ENCODE measurements at places on chromosomes 1 and 21.

DNA sequence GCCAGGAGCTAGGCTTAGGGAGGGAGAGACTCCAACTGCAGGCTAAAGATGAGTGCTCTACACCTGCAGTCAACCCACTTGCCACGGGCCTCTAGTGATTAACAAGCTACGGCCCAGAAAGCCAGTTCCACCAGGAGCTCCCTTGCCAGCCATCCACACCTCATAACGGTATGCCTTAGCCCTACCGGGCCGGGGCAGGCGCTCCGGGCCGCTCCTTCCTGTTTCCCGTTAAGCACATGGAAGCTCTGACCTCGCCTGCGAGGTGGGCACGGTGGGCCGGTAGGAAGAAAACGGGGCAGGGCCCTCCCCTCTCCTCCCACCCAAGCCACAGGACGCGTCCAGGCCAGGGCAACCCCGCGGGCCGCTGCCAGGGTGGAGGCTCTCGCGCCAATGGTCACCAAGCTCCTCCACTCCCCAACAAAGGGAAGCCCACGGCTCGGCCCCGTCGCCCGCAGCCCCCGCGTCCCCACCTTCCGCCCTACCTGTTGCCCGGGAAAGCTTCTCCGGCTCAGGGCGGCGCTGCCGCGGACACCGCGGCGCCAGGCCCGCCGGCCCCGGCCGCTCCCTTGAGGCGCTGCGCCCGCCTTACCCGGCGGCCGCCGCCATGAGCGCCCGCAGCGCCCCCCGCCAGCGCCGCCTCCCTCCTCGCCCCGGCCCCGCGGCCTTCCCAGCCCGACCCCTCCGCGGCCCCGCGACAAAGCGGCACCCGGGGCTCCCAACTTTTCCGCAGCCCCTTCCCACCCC lies 627 bp downstream of the CERS2 start:
- DNase-seq, result peak; percentile 74

- DNase-seq, result no peak
These were observed 455.2 kb downstream of the PTPRU start for GRCh38 chr1:29691499-29691898.

- no peak for DNase-seq
These were observed 7.3 kb upstream of the DHCR24 start for GRCh38 chr1:54894271-54894670.

DNA sequence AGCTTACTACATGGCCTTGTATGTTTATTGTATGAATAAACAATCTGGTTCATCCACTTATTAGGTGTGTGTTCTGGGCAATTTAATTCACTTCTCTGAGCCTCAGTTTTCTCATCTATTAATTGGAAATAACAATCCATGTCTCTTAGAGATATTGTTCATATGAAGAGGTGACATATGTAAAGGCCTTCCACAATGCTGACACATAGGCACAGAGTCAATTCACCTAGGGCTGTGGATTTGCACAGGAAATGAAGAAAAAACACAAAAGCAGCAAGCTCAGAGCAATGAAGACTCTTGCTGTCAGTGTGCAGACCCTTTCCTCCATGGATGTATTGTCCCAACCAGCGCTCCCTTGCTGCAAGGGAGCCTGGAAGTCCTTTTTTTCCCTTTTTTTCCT lies 195.2 kb upstream of the CAMK1G start:
- DNase-seq, result no peak

DNA sequence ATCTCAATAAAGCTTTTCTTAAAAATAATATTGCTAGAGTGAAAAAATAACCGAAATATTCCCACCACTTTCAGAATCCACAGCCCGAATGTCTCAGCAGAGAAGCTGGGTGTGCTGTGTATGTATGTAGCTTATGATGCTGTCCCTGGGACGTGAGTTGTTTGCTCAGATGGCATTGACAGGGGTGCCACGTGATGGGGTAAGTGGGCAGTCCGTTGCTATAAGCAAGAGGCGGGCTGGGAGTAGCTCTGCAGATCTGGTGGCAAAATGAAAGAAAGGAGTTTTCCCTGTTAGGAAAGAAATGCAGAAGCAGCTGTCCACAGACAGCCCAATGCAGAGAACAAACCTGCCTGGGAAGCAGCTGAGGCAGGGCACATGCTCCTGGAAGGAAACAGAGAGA lies 3.8 kb upstream of the FAM20B start:
- no peak for DNase-seq

DNA sequence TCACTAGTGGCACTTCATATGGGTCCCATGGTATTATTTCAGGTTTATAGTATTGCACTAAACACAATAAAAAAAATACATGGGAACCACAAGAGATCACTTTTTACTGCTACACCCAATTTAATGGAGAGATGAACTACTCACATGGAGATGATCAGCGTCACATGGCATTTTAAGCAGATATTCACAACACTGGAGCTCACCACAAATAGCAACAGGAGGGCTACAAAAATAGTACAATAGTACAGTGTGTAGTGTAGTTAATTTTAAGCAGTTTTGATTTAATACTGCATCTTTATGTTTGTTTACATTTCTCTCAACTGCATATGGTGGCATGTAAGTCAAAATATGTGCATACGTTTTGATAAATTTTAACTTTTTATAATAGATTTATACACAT lies 31.0 kb downstream of the SNX7 start:
- no peak for DNase-seq

DNA sequence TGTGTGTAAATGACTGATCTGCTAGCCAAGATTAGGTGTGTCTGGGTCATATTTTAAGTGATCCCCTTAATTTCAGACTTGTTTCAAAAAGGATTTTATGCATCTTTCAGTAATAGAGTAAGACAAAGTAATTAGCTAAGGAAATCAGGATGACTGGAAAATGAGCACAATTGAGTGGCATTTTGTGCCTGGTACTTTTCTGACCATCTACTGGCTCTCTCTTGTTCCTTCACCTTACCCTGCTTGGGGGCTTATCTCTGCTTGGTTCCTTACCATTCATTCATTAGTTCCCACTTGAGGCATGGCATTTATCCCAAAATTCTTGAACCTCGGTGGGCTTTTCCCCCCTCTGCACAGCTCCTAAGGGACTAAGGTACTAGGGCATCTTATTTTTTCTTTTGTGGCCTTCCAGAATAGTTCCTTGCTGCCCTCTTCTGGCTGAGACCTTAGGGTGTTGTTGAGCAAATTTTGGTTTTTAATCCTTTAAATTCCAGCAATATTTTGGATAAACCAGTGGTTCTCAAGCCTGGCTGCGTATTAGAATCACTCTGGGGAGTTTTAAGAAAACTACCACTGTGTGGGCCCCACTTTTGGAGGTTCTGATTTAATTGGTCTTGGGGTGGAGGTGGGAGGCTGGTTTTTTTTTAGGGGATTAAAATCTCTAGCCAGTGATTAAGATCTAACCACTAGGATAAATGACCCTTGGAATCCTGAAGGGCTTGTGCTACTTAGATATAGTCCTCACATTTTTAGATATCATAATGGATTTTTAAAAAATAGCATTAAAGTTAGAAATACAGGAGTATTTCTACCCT lies 50.8 kb downstream of the HS2ST1 start:
- DNase-seq, result peak; percentile 61

- no peak for DNase-seq
These were observed 58.5 kb downstream of the FGGY start for GRCh38 chr1:59355361-59355760.

DNA sequence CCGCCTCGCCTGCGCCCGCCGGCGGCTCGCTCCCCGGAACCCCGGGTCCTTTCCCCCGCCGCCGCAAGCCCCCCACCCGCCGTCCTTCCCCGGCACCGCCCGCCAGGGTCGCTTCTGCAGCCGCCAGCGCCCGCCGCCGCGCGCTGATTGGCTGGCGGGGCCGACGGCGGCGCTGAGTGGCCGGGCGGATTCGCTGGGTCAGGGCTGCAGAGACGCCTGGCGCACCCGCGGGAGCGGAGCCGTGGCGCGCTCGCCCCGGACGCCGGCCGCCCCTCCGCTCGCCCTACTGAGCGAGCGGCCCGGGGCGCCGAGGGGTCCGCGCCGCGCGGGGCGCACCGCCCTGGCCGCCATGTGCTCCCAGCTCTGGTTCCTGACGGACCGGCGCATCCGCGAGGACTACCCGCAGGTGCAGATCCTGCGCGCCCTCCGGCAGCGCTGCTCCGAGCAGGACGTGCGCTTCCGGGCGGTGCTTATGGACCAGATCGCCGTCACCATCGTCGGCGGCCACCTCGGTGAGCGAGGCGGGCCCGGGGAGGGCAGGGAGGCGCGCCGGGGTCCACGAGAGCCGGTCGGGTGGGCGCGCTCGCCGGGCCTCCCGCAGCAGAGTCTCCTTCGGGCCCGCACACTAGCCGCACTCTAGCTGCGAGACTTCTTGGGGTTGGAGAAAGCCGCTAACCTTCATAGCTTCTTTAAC lies at the start of gene RIMKLA:
RIMKLA (plus strand) TSS at position 207 of the 694 bp plus-strand sequence; CDS start at position 350, 143 bp downstream.
- peak; percentile 88 for DNase-seq

GRCh38 chr1:42461196-42461595 lies 1.9 kb upstream of the CCDC30 start:
- no peak for DNase-seq

- DNase-seq, result peak; percentile 54
These were observed 29.7 kb downstream of the PBX1 start for GRCh38 chr1:164588516-164589341.

DNA sequence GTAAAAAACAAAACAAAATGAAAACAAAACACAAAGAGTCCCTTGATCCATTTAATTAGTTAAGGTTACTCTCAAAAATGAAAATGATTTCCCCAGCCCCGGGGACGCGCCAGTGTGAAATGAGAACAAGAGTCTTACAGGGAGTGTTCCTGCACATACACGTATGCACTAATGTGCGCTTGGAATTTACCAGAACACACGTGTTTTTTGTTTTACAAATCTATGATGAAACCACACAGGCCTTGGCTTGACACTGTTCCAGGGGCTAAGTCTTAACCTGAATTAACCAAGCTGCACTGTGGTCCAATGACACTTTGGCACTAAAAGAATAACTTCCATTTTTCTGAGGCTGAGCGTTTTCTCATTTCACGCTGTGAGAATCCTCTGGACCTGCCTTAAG lies 63.7 kb downstream of the SLC45A1 start:
- DNase-seq, result no peak

DNA sequence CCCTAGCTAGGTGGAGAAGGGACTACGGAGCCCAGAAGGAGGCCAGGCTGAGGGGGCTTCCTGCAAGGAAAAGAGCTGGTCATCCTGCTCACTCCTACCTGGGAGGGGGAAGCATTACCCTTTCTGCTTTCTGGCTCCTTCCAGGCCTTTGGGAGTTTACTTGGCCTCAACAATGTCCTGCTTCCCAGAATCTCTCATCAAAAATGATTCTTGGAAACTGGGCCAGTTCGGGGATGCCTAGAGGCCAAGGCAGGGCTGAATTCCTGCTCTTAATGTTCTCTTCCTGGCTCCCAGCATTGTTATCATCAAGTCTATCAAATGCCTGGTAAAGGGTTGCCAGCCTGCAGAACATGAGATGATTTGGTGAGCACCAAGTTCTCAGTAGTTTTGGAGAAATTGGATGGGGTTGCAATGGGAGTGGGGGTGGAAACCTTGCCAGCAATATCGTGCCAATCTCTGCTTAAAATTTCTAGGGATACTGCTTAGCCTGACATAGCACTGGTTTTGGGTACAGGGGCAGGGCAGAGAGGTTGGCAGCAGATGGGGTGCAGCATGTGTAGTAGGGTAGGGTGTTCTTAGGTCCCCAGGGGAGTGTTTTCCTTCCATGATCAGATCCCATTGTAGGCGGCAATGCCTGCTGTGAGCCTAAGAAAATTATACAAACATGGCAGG lies 7.7 kb upstream of the PAFAH2 start:
- DNase-seq, result no peak

DNA sequence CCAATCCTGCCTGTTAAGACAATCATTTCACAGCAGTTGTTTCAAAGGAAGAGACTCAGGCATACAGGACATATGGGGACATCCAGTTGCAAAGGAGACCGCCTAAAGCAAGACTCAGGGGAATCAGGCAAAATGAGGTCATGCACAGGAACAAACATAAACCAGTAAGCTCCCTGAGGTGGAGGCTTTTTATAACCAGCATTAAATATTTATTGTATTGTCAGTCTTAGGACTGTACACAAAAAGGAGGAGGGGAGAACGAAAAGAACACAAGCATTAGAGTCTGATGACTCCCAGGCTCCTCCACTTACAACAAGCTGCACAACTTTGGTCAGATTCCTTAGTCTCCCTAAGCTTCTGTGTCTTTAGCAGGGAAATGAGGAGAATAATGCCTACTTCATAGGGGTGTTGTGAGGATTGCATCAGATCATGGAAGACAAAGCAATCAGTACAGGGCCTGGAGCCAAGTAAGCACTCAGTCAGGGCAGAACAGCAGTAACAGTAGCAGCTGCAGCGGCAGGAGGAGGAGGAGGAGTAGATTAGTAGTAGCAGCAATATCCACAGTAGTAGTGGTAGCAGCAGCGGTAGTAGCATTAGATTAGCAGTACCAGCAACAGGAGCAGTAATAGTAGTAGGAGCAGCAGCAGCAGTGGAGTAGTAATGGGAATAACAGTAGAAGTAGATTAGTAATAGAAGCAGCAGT lies 54.2 kb upstream of the SPATA6 start:
- peak; percentile 27 for DNase-seq

DNA sequence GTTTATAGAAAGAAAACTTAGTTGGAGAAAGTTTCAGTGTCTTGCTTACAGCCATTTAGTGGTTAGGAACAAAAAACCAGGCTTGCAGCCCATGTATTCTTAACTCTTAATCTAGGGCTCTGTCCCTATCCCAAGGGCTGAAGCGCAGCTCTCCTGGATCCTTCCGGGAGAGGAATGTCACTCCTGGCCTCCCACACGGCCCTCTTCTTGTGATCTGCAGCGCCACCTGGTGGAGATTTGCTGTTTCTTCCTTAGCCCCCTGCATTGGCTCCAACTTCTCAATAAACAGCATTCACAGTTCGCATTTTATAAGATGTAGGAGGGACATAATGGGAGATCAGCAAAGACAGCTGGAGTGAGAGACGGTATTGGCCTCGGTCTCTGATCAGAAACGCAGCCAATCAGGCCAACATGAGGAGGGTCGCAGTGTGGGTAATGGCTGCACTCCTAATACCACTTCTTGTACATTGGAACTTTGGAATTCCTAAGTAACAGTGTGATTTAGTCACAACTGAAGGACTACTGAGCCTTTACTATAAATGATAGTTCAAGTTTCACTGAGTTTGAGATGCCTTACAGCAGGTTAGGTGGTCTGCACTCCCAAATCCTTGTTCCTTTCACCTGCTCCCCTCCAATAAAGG lies 283.4 kb downstream of the ASTN1 start:
- peak; percentile 89 for DNase-seq

DNA sequence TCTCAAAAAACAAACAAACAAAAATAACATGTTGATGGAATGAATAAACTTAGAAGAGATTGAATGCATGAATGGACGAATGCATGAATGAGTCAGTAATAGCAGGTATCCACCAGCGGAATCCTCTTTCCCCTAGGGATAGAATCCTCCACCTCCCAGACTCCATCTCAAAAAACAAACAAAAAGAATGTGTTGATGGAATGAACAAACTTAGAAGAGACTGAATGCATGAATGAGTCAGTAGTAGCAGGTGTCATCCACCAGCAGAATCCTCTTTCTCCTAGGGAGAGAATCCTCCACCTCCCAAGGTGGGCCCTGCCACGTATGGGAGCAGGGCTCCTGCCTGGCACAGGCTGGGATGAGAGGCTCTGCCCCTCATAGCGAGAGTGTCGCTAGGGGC lies 26.8 kb upstream of the RNF19B start:
- no peak for DNase-seq
